Sigmoid colon (tissue), 7 donors: ENCODE measurements at places on chromosomes 6 and 20. TPM values are rescaled to one million over a fixed set of nuclear protein-coding genes. Genes with fewer than 3 reads are reported as not detected.

DNA sequence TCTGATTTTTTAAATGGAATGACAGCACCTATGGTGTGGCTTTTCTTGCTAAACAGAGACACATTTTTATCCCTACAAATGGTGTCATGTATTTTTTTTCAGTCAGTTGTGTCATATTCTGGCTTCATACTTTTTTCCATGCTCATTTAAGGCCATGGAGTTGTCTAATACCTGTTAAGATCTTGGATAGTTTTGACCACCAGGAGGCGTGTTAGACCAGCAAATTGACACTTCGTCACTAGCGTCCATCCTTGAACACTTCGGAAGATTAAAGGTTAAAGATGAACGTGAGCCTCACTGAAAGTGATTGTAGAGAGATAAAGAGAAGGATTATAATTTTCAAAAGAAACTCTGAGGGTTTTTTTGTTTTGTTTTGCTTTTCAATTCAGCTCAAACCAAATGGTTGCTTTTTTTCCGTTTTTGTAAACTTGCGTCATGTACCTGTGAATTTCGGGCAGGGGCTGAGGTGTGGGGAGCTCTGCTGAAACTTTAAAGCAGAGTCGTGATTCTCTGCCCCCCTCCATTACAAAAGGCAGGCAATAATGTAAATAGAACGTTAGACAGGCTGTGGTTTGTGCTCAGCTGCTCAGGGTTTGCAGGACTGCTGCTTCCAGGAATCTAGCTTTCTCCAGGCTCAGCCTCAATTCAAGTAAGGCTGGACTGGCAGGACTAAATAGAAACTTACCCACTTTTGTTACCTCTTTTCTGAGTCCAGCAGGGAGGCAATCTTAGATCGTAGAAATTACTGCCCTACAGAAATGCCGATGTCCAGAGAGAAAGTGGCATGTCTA lies 245.1 kb downstream of the FOXA2 start:
- DNase-seq = no peak

GRCh38 chr6:92827104-92827503 lies 592.3 kb downstream of the EPHA7 start:
- DNase-seq = no peak

GRCh38 chr20:19368351-19368750 lies 155.9 kb downstream of the SLC24A3 start:
- no peak for DNase-seq

- DNase-seq = no peak
Observed at GRCh38 chr6:91600561-91600960, 1013.7 kb upstream of the MAP3K7 start.

GRCh38 chr20:58603721-58604120 lies 47.4 kb upstream of the STX16 start:
- DNase-seq = no peak

- no peak for DNase-seq
Observed at GRCh38 chr6:43584892-43585570, 9.0 kb downstream of the POLH start.

- DNase-seq = no peak
Observed at GRCh38 chr20:845226-845868, 11.8 kb downstream of the FAM110A start.

DNA sequence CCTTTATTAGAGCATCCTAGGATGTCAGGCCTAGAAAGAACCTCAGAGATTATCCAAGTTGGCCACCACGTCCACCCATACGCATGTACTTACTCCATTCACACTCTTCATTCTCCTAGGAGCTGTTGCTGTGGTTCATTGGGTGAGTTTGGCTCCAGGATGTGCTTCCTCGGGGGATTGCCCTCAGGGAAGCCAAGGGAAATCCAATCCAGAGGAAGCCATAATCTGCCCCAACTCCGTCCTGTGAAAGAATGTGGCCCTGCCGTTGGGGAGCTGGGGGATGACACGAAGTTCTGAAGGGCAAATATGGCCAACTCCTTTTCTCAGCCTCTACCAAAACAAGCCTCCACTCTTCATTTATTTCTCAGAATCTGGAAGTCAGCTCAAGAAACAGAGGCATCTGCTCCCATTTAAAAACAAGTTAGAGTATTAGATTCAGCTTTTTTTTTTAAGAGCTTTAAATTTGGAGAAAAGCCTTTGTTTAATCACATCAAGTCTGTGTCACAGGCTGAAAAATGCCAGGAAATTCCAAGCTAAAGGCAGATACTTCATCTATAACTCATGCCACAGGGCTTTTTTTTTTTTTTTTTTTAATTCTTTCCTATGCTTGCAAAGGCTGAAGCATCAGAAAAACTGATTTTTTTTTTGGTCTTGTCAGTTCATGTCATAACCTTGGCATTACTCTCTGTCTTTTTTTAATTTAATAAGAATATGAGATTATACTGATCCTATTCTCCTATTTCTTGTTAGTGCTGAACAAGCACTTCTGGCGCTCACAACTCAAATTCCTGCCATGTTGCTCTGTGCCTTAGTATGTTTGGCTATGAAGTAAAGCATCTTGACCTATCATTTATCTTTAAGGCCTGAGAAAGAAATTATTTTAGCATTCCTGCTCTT lies 480.9 kb upstream of the MARCKS start:
- no peak for DNase-seq

- DNase-seq = no peak
Observed at GRCh38 chr6:41721414-41721813, 14.0 kb downstream of the TFEB start.

GRCh38 chr6:30840084-30840934 lies 44.0 kb upstream of the DDR1 start:
- no peak for DNase-seq

DNA sequence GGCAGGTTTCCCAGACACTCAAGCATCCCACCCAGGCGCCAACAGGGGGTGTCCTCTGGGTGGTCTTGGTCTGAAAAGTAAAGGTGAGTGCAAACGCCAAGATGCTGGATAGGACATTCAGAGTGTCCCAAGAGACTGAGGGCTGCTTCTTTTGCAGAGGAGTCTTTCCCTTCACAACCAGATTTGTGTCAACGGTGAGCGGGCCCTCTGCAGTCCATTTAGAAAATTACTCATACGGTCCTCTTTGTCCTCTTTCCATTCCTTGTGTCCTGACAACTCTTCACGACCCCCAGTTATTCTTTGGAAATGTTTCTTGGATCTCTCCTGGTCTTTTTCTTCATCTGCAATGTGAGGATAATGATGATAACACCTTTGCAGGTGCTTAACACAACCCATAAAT lies 257.8 kb downstream of the CDC5L start:
- no peak for DNase-seq

DNA sequence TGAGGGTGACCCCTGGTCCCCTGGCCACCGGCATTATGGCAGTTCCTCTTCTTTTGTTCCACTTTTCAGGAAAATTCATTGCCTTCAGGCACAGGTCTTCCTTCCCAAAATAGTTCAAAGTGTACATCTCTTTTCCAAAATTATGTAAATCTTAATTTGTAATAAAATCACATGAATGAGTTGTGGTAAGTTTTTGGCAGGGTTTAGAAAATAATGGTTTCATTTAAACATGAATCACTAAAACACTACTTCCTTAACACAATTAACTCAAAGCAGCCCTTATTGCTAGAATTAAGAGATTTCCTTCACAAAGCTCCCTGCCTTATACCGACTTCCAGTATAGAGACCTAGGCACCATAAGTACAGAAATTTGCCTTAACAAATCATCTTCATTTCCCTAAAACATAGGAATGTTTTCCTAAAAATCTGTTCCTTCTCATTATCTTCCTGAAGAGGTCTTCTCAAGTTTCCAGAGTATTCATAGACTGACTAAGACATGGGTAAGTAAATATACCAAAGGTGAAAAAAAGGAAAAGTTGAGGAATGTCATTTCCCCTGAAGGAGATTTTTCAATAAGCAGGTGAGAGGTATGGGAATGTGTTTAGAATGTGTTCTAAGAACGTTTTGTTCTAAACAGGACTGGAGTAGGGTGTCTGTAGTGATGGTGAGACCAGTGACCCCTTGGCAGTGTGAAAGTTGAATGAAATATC lies 148.2 kb upstream of the CITED2 start:
- DNase-seq = no peak

DNA sequence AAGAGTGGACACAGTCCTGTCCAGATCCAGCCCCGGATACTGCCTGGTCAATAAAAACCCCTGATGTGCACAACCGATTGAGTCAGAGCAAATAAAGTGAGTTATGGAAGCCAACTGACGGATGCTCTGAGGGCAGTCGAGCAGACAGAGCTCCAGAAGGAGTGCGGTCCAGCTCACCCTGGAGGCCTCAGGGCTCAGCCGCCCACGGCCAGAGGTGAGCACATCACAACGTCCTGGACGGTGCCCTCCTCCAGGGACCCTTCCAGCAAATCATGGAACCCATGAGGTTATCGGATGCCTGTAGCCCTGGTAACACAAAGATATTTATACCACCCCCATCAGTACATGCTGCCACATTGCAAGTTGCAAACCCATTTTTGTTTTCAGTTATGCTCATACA lies 44.0 kb upstream of the SMOC2 start:
- peak; percentile 38 for DNase-seq

DNA sequence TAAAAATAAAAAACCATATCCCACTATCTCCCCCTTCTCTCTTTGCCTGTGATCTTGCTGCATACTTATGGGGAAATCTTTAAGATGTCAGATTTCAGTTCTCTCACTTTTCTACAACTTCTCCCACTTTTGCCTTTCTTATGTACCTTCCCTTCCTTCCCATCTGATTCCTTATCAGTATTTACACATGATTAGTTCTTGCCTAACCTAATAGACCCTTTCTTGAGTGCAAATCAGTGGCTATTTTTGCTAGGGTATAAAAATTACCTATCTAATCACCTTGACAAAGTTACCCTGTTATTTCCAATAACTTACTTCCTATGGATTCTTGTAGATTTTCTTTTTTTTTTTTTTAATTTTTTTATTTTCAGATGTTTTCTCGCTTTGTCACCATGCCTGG lies 75.7 kb downstream of the PTPRA start:
- no peak for DNase-seq

GRCh38 chr6:5922230-5922629 lies 84.5 kb downstream of the NRN1 start:
- DNase-seq = no peak

- DNase-seq = no peak
Observed at GRCh38 chr20:62209850-62210495, 10.1 kb downstream of the HRH3 start.

DNA sequence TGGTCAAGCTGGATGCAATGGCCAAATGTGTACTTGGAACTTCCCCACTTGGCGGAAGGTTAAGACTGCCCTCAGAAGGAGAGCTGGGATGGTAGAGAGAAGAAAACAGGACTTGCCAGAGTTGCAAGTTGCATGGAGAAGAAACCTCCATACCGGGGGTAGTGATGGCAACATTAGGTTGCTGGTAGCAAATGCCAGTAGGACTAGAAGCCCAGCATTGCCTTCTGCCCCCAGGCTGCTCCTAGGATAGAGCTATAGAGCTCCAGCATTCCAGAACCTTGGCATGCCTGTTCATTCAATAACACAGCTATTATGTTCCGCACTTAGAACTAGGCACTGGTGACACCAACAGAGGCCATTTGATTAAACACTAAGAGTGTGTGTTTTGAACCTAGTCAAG lies 26.6 kb downstream of the TFEB start:
- DNase-seq = no peak

GRCh38 chr20:58891086-58891717 lies 38.7 kb downstream of the GNAS start:
- DNase-seq = peak; percentile 93

- no peak for DNase-seq
Observed at GRCh38 chr6:129607581-129608186, 102.3 kb downstream of the ARHGAP18 start.

Gene OPN5
- not detected for total RNA-seq

Gene DEFB124
- not detected for total RNA-seq

Gene BMP2
- 2.6 TPM for total RNA-seq

Gene FAM217A
- total RNA-seq = not detected

Gene TXLNB
- 3.0 TPM for total RNA-seq

Gene C6orf58
- total RNA-seq = not detected

Gene EPB41L1
- 21.3 TPM for total RNA-seq

Gene VAPB
- 36.9 TPM for total RNA-seq
